ENCODE measurements at places on chromosomes 1 and 21. TPM values are rescaled to one million over a fixed set of nuclear protein-coding genes. Genes with fewer than 3 reads are reported as not detected.

Gene ALPL
- total RNA-seq = not detected

Gene OR2W3
- total RNA-seq = not detected

Gene DCDC2B
- not detected for total RNA-seq

Gene YOD1
- 8.1 TPM for total RNA-seq

Gene DOP1B
- 16.0 TPM for total RNA-seq

Gene LIN28A
- not detected for total RNA-seq

Gene KRTAP10-5
- total RNA-seq = not detected

Gene OR6N1
- not detected for total RNA-seq

Gene OR2L8
- 0.21 TPM for total RNA-seq

Gene CNTN2
- not detected for total RNA-seq

Gene C1orf185
- not detected for total RNA-seq

Gene GNG12
- 0.16 TPM for total RNA-seq

- DNase-seq = no peak
Observed at GRCh38 chr1:48182439-48182838, 40.1 kb upstream of the SLC5A9 start.

GRCh38 chr1:20367116-20367585, 76.5 kb downstream of the VWA5B1 start:
- no peak for DNase-seq

- DNase-seq = no peak
Observed at GRCh38 chr1:201562257-201562656, 23.3 kb downstream of the NAV1 start.

- no peak for DNase-seq
Observed at GRCh38 chr21:22900490-22900889, 1902.3 kb downstream of the NCAM2 start.

DNA sequence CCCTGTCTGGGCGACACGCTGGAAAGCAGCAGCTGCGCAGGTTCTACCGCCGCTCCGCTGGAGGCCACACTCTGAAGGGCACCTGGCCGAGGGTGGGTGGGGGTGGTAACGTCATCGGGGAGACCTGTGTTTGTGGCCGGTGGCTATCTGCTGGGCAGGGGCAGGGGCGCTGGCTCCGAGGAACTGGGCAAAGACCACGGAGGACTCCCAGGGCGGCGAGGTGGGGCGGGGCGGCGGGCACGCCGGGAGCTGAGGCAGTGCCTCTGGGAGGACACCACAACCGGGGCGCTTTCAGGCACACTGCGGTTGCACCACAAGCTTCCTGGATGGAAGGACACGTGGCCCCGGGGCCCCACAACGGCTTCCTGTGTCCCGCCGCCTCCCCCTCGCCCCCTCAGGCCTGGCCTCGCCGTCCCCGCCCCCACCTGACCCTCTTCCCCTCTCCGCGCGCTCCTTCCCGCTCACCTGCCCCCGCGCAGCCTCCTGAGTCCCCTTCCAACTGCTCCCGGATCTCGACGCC, 3.3 kb upstream of the DENND2D start:
- peak; percentile 83 for DNase-seq

GRCh38 chr1:211711315-211711705, 35.9 kb upstream of the NEK2 start:
- no peak for DNase-seq

DNA sequence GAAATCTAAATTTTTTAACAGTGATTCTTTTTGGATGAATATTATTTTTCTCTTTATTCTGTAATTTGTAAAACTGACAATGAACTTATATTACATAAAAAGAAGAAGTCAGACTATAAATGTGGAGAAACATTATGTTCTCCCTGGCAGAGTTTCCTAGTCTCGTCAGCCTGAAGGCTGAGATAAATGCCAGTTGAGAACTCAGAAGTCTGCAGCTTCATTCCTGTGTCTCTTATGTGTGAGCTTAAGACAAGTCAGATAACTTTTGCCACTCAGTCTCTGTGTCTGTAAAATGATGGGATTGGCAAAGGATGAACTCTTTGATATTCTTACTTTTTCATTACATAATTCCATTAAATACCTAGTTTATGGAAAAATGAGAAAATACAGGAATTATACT, 568.8 kb upstream of the ZRANB2 start:
- DNase-seq = no peak

- DNase-seq = peak; percentile 64
Observed at GRCh38 chr1:153510984-153511410, 24.8 kb downstream of the S100A6 start.

GRCh38 chr1:176206006-176206960, 803 bp downstream of the COP1 start:
- DNase-seq = no peak

GRCh38 chr1:48691429-48692001, 85.2 kb downstream of the BEND5 start:
- no peak for DNase-seq

- no peak for DNase-seq
Observed at GRCh38 chr1:33842348-33842747, 21.5 kb upstream of the HMGB4 start.

- DNase-seq = no peak
Observed at GRCh38 chr1:104064399-104064798, 314.7 kb downstream of the AMY1C start.

GRCh38 chr1:239725933-239726332, 339.6 kb downstream of the CHRM3 start:
- DNase-seq = no peak

DNA sequence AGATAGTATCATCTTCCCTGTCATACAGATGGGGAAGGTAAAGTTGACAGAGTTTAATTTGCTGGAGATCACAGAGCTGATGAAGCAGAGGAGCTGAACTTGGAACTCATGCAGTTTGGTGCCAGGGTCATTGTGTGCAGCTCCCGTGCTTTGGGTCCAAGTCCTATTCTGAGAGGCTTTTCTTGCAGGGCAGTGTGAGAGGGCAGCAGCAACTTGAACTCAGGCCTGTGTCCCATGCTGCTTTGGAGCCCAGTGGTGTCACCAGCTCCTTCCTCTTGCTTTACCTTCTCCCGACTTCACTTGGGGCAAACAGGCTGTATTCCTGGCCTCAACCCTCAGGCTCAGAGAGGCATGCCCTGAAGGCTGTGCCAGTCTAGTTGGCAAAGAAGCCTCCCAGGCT, 24.7 kb downstream of the INAVA start:
- DNase-seq = no peak

- no peak for DNase-seq
Observed at GRCh38 chr1:231666220-231666936, 39.8 kb downstream of the DISC1 start.

DNA sequence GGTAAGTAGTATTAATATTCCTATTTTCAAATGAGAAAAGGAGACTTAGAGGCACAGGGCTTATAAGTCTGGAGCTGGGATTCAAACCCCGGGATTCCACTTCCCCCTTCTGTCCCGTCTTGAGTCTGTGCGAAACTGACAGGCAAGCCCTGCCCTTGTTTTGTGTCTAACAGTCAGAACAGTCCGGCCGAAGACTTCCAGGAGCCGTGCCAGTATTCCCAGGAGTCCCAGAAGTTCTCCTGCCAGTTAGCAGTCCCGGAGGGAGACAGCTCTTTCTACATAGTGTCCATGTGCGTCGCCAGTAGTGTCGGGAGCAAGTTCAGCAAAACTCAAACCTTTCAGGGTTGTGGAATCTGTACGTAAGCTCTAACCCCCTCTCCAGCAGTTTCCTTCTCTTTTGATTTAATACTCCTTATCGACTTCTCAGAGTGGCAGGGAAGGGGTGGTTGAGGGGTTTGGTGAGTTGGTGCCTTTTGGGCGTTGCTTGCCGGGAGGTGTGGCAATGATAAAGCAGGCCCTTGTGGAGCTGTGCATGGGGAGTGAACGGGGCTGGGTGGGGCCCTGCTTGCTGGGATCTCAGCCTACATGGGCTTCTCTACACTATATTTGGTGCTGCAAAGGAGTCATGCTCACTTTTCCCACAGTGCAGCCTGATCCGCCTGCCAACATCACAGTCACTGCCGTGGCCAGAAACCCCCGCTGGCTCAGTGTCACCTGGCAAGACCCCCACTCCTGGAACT, 29.4 kb downstream of the IL6R start:
- DNase-seq = no peak

- DNase-seq = no peak
Observed at GRCh38 chr1:230158415-230159291, 91.6 kb downstream of the GALNT2 start.

GRCh38 chr1:18974005-18974404, 17.5 kb upstream of the IFFO2 start:
- DNase-seq = no peak

DNA sequence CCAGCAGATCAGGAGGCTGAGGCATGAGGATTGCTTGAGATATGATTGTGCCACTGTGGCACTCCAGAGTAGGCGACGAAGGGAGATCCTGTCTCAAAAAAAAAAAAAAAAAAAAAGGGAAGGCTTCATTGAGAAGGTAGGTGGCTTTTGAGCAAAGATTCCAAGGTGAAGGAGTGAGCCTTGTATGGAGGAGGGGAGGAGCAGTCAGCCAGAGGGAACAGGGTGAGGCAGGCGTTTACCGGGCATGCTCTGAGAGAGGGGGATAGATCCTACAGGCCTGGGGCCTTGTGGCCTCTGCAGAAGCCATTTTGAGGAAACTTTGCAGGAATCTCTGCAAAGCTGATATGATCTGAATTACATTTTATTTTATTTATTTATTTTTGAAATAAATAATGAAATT, 5.1 kb upstream of the HDAC1 start:
- DNase-seq = no peak

DNA sequence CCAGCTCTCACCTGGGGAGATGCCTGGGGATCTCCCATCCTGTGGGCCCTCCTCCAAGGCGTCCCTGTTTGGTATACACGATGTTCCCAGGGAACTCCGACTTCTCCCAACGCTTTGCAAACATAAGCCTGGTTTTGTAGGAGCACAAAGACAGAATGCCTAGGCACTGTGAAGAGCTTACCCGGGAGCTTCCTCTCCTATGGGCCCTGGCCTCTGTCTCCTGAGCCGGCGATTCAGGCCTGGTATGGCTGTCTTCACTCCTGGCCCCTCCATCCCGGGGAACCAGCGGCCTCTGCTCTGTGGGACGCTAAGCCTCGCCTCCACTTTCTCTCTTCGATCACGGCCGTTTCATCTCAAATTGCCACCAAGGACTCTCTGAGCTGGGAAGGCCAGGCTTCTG, 59.6 kb upstream of the ACTRT2 start:
- no peak for DNase-seq

DNA sequence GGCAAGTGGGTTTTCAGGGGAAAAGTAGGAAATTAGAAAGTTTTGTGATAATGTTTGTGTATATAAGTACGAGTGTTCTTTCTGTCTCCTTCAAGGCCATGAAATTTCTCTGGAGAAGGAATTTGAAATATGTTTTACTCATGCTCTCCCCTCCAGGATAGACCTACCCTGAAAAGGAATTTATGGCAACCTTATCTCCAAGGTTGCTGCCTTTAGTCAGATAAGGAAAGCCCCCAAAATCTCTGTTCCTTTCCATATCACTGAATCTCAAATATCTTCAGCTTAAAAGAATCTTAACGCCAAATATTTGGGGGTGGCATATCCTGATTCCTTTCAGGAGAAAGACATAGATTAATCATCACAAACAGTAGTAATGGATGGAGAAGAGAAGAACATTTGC, 499 bp upstream of the C4BPB start:
- DNase-seq = no peak

GRCh38 chr1:182147136-182147820, 85.8 kb upstream of the ZNF648 start:
- no peak for DNase-seq

DNA sequence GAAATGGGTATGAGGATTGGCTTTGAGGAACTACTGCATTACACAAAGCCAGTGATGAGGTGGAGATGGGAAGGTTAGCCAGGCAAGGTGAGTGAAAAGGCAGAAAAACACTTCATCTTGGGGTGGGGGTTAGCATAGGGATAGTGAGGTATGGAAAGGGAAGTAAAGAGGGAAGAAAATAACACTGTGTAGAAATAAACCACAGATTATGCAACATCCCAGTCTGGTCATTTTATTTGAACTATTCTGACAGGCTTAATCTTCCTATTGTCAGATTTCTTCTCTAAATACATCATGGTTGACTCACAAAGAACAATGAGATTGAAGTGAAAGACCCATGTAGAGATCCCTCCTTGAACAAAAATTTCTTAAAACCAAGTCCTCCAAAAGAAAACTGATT, 640.2 kb downstream of the PTPRC start:
- no peak for DNase-seq

Measured in activated T-helper 2 cell treated with anti-CD3 and anti-CD28 coated beads, Interferon-gamma antibody, Interleukin-2, Interleukin-4, amounts not matched to agents 10 μg/mL and 5 μg/mL and 100 μg/mL, durations not matched to agents 14 hours and 24 hours and 36 hours (primary cell).